Aorta (tissue), 5 donors: ENCODE measurements at places on chromosomes 7 and 10. TPM values are rescaled to one million over a fixed set of nuclear protein-coding genes. Genes with fewer than 3 reads are reported as not detected.
A peak's percentile ranks its signal among the peaks of the same experiment; 100 is the strongest.

ABCB1 gene
- polyA plus RNA-seq, result 0.05 TPM

AASS gene
- polyA plus RNA-seq, result 34.4 TPM

PRF1 gene
- 6.1 TPM for polyA plus RNA-seq

GPR146 gene
- 2.2 TPM for polyA plus RNA-seq

DNA sequence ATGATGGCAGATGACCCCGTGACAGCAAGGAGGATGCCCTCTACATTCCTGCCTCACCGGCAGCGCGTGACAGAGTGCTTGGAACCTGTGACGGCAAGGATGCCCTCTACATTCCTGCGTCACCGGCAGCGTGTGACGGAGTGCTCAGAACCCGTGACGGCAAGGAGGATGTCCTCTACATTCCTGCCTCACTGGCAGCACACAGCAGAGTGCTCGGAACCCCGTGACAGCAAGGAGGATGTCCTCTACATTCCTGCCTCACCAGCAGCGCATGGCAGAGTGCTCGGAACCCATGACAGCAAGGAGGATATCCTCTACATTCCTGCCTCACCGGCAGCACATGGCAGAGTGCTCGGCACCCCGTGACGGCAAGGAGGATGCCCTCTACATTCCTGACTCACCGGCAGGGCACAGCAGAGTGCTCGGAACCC lies 231.0 kb downstream of the DIP2C start:
- DNase-seq, result no peak

- no peak for DNase-seq
Measured at GRCh38 chr10:128527711-128528110, 401.5 kb upstream of the MKI67 start.

DNA sequence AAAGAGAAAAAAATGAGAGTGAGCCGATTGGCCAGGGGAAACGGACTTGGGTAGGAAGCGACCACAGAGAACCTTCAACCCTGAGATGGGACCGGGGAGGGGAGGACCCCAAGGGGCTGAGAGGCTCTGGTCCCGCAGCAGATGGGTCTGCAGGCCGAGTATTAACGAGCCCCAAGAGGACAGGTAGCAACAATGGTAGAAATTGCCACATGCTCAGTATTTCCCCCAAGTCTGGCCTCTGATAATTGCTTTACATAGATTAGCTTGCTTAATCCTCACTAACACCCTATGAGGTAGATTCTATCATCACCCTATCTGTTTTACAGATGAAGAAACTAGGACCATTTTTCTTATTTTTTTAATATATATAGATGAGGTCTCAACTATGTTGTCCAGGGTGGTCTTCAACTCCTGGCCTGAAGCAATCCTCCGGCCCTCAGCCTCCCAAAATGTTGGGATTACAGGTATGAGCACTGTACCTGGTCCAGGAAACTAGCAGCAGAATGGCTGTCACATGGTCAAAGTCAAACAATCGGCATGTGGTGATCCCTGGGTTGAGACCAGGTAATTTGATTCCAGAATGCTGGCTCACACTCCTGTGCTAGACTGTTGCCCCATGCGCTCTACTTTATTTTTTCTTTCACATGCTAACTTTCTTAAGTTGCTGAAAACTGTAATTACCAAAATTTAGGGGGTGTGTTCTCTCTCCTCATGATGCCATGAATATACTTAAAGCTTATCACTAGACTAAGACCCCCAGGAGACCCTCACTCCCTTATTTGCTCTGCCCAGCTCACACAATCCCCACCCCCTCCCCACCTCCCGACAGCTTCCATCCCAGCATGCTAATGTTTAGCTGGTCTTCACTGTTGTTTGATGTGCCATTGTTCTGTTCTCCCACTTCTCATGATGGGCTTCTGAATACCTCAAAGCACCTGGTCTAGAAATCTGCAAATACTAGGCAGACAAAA lies 67.9 kb upstream of the AFAP1L2 start:
- no peak for DNase-seq

GRCh38 chr7:130139193-130139960 lies 65.8 kb downstream of the TMEM209 start:
- DNase-seq, result no peak

GRCh38 chr7:28782362-28782761 lies 175.8 kb downstream of the TRIL start:
- no peak for DNase-seq

DNA sequence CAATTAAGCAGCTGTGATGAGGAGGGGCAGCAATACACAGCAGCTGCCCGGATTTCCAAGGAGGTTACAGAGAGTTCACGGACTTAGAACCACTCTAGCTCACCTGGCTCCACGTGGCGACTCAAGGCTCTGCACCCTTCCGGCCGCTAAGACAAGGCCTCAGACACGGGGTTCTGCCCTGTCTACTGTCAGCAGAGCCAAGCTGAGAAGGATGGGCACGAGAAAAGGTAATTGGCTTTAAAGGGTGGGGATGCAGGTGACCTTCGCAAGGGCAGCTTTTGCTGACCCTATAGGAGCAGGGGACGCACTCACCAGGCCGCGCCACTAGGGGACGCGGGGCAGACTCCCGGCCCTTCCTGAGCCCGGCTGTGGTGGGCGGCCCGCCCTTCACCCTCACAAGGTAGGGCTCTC lies 152.4 kb downstream of the KIF20B start:
- DNase-seq, result no peak

DNA sequence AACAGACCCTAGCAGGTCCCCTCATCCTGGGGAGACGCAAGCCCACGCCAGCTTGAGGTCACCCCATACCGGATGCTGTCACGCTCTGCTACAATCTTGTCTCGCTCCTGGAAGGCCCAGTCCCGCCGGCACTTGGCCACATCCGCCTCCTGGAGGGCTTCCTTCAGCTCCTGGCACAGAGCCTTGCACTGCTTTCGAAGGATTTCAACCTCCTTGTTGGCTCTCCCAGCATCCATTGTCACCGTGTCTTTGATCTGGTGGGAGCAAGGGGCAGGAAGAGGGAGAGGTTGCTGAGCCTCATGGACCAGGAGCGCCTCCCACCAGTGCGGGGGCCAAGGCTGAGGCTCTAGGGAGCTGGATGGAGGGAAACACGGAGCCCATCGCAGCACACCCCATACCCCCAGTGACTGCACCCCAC lies 90.9 kb downstream of the DLG5 start:
- peak; percentile 51 for DNase-seq

DNA sequence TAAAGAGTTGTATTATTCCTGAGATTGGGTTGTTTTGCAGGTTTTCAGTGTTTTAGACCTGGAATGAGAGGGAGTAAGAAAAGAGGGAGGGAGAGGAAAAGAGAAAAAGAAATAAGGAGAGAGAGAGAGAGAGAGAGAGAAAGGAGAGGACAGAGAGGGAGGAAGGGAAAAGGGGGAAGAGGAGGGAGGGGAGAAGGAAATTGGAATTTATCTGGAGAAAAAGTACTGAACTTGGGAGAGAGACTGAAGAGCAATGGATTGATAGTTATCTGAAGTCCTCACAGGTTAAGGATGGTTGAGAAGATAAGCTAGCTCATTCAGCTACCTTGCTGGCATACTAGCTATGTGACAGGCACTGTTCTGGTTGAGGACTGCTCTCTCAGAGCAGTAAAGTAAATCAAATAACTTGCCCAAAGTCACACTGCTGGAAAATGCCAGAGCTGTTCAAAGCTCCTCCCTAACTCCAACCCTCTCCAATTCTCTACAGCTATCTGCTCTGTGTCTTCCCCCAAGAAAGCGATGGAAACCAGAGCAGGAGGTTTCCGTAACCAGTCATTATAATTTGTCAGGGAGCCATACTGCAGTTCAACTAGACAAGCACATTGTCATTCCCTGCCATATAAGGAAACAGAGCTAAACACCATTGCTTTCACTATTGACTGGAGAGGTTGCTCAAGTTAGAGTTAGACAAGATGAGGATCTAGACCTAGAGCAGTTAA lies 10.7 kb downstream of the CALD1 start:
- DNase-seq, result no peak

- DNase-seq, result no peak
Measured at GRCh38 chr7:139106959-139107358, 2.6 kb downstream of the ZC3HAV1 start.

GRCh38 chr7:45447296-45447695 lies 126.9 kb upstream of the ADCY1 start:
- no peak for DNase-seq

GRCh38 chr7:15602236-15602635 lies 40.4 kb upstream of the AGMO start:
- DNase-seq, result no peak
